NCI-H2029 (cell line): ENCODE measurements at places on chromosomes 4 and X.

DNA sequence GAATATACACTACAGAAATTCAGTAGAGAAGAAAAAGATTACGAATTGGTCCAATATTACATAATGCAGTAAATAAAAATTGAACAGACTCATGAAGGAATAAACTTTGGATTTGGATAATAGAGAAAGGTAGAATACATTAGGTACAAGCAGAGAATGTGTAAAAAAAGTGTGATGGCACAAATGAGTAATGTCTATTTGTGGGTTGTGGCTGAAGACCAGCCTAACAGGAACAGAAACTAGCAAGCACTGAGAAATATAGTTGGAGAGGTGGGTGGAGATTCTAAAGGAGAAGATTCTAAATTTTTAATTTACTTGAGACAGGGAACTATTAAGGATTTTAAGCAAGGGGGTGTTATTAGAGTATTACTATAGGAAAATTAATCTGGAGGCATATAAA lies 15.2 kb upstream of the CLOCK start:
- no peak for DNase-seq

DNA sequence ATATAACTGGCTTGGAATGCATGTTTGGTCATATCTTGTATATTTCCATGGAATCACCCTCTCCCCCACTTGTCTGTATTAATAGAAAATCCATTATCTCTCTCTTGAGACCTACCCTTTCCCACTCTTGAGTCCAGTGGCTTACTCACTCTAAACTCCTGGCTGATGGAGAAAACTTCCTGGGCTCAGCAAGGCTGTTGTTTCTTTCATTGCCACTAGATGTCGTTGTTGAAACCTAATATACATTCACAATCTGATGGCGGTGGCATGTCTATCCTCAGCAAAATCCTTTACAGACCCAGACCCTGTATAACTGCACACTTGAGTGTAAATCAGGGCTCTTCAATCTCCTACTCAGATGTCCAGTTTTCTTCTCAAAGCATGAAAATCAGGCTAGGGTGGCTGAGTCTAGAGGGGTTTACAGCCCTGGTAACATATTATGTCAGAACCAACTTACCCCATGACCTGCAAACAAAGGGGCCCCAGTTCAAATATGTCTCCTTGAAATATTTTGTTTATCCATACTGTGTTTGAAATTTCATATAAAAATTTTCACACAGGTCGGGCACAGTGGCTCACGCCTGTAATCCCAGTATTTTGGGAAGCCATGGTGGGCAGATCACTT lies 70.0 kb upstream of the FAM241A start:
- peak; percentile 19 for DNase-seq

DNA sequence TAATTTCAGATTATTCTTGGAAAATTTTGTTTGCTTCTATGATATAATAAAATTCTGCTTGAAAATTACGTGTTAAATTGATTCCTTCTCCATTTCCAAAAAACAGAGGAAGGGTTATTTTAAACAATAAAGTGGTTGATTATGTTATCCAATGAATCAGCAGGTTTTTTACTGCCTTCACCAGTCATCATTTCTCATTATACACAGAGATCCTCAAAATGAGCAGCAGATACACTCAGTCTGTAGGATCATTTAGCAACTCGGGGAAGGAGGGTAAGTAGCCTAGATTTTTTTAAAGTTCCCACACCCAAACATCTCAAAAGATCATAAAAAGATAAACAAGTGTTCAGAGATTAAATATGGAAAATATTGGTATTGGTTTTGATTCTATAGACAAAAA lies 6.8 kb upstream of the TMEM144 start:
- no peak for DNase-seq

DNA sequence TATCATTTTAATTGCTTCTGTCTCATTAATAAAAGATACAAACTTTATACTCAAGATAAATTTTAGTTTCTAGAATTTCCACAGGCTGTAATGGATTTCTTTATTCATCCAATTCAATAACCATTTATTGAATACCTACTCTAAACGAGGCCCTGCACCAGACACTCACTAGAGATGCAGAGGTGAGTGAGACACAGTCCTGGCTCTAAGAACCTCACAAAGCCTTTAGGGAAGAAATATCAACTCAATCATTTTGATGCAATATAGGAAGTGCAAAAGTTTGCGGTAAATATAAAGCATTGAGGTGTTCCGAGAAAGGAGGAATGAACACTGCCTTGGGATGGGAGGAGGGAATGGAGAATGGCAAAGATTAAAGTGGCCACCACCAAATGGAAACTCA lies 81.6 kb upstream of the SH3RF1 start:
- no peak for DNase-seq

DNA sequence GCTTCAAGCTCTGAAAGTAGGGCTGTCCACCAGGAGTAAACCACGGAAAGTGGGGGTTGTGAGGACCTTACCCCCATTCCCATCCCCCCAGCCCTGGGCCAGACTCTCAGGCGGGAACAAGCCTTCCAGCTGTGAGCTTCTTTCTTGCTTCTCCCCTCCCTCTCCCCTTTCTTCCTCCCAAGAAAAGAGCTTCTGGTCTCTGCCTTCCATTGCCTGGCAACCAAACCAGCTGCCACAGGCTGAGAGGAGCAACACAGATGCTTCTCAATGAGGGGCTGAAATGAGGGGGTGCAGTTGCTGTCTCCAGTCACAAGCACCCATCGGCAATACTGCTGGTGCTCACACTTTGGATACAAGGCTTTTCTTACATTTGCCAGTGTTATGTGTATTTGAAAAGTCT lies 72.5 kb downstream of the SLC16A2 start:
- no peak for DNase-seq

GRCh38 chrX:53616946-53617345 lies 69.6 kb downstream of the HUWE1 start:
- DNase-seq: no peak

GRCh38 chrX:13164611-13165010 lies 120.2 kb upstream of the FAM9C start:
- DNase-seq: no peak

- no peak for DNase-seq
Measured at GRCh38 chr4:180280726-180281297, 1962.4 kb upstream of the TENM3 start.

DNA sequence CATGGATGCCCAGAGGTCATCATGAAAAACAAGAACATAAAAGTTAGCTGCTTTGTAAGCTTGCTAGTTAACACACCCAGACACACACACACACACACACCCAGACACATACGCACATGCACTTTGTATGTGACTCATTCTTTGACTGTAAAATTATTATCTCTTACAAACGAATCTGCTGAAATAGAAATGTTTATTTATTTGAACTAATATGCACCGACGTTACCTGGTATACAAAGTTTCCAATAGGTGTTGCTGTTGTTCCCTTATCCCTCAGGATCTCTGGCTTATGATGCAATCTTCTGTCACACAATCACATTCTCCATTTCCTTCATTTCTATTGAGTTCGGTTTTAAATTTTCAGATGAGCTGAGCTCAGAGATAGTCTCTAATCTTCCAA lies 209.3 kb downstream of the PTTG2 start:
- DNase-seq: no peak

GRCh38 chr4:125986307-125986706 lies 671.6 kb downstream of the FAT4 start:
- DNase-seq: no peak

- DNase-seq: no peak
Measured at GRCh38 chr4:75530556-75531322, 16.5 kb downstream of the THAP6 start.

GRCh38 chrX:41382714-41383645 lies 49.0 kb downstream of the DDX3X start:
- DNase-seq: peak; percentile 11

- DNase-seq: no peak
Measured at GRCh38 chr4:14431155-14432134, 570.8 kb upstream of the CPEB2 start.

- no peak for DNase-seq
Measured at GRCh38 chrX:37722595-37722994, 37.0 kb downstream of the XK start.

DNA sequence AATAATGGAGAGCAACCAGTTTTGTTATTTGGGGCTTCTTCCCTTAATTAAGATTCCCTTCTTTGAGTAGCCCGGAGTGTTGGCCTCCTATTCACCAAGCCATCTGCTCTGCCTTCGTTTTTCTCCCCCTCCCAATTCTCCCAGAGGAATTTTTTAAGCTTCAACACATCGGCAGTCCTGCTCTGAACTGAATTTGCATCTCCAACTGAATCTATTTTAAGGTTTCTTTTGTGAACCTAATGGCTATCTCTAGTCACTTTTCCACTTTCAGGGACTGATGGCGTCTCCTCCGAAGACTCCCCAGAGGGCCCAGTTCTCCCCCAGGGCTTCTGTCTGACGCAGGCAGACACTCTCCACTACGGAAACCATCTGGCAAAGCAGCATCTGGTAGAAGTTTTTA lies 280.2 kb downstream of the ADGRA3 start:
- DNase-seq: no peak

DNA sequence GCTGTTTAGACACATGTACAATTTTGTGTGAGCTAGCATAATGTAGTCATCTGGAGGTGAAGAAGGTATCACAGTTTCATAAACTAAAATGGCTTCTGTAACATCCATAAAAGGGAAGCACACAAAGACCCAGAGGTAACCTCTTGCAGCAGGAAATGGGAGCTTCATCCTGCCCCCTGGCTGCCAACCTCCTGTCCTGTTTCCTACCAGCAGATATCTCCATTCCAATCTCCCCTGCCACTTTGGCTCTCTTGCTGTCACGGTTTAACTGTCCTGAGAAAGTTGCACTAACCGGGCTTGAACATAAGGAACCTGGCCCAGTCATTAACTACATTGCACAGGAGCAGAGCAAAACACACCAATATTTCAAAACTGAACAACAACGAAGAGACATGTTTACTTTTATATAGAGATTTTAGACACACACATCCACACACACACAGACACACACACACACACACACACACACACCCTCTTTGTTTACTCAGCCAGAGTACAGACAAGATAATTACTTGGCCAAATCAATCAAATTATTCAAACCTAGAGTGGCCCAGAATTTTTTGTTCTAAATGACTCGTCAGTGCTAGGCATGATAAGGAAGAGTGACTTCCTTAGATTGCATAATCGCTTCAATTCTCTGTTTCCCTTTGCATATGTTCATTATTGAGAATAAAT lies 24.2 kb downstream of the MID2 start:
- DNase-seq: no peak

DNA sequence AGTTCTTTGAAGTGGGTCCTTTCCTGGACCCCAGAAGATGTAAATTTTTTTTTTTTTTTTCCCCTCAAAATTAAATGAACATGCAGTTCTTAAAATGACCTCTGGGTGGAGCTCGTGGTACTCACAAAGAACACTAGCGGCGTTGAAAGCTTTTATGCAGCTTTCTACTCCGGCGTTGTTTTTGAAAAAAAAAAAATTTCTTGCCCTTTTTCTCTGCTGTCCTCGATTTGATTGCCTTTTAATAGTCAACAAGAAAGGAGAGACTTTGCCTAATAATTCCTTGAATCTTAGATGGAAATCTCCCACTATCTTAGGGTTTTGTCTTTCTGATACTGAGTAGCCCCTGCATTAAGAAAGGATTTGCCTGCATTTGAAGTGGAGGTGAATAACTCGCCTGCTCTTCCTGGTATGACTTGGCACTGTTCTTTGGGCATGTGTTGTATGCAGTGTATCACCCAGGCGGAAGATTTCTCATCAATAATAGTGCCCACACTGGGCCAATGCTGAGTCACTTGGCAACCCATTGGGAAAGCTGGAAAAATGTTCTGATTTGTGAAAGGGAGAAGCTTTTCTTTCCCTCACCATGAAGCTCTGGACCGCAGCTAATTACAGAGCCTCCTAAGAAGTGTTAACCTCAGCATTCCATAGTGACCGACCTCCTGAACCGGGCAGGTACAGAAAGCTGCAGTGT lies 104.0 kb downstream of the PHEX start:
- peak; percentile 52 for DNase-seq

DNA sequence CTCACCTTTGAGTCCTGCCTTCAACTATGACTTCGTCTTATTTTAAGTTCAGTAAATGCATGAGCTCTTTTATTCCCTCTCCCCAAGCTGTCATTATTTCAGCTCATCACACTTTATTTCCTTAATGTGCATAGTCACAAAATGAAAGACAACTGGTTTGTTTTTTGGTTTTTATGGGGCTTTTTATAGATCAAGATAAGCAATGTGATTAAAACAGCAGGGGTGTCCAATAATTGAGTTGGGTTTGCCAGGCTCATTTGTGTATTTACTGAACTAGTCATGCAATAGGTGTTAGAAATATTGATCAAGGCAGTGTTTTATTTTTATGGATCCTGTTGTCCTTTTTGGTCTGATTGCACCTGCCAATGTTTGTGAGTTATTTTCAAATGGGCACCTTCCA lies 102.2 kb downstream of the FRMPD4 start:
- DNase-seq: no peak

DNA sequence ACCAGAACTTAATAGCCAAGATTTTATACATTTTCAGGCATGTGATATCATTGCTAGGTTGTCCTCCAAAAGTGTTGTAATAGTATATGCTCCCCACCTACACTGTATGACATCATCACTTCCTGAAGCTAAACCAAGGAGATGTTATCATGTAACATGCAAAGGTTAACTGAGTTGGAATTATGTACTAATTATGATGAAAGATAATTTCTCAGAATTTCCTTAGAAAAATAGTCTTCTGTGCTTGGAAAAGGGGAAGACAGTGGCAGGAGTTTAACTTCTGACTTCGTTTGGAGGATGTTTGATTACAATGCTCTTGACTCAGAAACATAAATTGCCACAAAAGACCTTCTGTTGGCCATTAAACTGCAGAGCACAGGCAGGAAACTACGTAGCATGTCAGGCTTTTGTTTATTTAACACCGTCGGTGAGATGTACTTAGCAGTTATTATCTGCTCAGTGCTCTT lies 83.6 kb upstream of the GUCY1A1 start:
- peak; percentile 57 for DNase-seq

DNA sequence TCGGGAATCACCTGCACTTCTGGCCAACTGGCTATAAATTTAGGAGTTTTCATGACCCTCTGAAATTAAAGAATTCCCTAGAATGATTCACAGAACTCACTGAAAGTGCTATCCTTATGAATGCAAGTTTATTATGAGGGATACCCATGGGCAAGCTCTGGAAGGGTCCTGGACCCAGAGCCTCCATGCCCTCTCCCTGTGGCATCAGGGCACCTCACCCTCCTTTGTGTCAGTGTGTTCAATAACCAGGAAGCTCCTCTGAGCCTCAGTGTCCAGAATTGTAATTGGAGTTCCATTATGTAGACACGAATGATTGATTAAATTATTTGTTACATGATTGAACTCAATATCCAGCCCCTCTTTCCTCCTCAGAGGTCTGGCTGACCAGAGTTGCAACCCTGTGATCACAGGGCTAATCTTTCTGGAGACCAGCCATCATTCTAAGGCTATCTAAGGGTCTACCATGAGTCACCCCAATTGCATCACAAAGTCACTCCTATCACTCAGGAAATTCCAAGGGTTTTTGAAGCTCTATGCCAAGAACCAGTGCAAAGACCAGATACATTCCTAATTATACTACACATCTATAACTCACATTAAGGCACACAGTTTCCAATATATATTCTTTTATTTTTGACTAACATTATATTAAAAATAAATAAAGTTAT lies 8.9 kb downstream of the ANXA3 start:
- no peak for DNase-seq

- no peak for DNase-seq
Measured at GRCh38 chrX:127558811-127559210, 493.4 kb downstream of the ACTRT1 start.

GRCh38 chrX:69153060-69153730 lies 12.1 kb downstream of the PJA1 start:
- DNase-seq: no peak

GRCh38 chr4:123452616-123453015 lies 56.0 kb downstream of the SPRY1 start:
- no peak for DNase-seq
